ENCODE measurements at places on chromosomes 6 and 20.

- DNase-seq, result no peak
These were observed 31.7 kb downstream of the FOXC1 start for GRCh38 chr6:1641343-1641885.

- DNase-seq, result no peak
These were observed 127.7 kb downstream of the DHX35 start for GRCh38 chr20:39089797-39090196.

DNA sequence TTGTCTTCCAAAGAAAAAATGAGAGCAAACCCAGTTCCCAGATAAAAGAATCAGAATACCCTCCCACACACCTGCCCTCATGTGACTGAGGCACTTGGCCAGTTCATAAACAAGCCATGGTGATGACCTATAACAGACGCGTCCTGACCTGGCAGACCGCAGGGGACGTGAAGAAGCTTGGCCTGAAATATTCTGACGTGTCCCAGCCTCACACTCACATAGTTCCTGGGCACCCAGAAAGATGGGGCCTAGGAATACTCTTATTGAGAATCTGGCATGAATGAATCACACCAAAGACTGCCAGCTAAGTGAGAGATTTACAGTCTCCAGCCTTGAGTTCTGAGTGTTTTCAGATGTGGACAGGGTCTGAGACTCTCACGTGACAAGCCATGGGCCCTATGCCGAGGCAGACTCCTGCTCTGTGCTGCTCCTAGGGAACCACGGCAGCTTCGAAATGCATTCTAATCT lies 17.2 kb upstream of the MAP3K4 start:
- DNase-seq, result no peak

- DNase-seq, result no peak
These were observed 46.4 kb upstream of the CST5 start for GRCh38 chr20:23925789-23926525.
